ENCODE measurements at places on chromosomes 4 and X.

- DNase-seq = peak; percentile 54
These were observed 190.5 kb downstream of the RRAGB start for GRCh38 chrX:55907968-55908607.

GRCh38 chr4:31100536-31100935 is 380.4 kb downstream of the PCDH7 start:
- DNase-seq = no peak

DNA sequence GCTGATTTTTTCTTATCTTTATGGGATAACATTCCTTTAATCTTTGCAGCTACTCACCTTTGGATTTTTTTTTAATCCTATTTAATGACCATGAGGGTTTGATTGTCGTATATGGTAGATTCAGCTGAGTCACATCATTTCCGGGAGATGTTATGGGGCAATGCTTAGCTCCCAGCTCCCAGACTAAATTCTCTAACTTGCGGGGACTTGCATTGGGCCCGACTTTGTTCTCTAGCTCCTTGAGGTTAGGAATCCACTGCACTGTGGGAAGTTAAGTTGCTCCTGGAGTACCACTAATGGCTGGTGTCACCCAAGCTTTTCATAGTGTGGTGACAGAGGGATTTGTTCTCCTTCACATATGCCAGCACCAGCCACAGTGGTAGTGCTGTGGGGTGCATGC is 287.4 kb downstream of the TECRL start:
- no peak for DNase-seq

DNA sequence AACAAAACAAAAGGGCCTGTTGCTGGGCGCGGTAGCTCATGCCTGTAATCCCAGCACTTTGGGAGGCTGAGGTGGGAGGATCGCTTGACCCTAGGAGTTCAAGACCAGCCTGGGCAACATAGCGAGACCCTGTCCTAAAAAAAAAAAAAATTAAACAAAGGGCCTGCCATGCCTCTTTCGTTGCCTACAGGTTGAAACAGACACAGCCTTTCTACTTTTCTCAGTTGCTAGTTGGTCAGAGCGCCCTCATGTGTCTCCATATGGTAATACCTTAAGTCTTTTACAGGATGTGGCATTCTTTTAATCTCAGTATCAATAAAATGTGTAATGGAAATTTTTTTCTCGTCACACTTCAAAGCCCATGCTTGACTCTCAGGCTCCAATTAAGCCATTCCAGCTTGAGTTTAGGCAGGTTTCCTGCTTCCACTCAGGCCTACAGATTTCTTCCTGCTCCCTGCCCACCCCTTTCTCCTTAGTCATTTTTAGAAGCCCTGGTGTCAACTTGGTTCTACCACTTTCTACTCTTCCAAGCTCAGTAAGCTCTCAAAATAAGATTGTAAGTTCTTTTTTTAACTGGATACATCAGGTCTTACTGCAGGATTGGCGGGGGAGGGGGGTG is 4.6 kb upstream of the SOWAHD start:
- peak; percentile 79 for DNase-seq

- DNase-seq = no peak
These were observed 282.0 kb downstream of the ARHGAP24 start for GRCh38 chr4:85756938-85757337.

DNA sequence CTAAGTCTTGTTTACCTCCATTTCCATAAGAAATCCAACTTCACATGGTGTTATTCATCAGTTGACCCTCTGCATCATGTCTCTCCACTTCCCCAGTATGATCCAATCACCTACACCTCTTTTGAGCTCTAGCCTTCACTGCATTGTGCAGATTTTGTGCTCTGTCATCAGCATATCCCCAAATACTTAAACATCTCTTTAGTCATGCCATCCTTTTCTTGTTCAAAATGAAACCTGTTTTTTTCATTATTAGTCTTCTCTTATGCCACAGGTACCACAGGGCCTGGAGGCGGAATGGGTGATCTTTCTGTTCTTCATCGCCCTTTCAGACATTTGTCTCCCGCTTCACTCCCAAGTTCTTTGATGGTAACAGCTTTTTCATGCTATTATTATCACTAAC is 382.7 kb upstream of the GALNTL6 start:
- DNase-seq = peak; percentile 37

DNA sequence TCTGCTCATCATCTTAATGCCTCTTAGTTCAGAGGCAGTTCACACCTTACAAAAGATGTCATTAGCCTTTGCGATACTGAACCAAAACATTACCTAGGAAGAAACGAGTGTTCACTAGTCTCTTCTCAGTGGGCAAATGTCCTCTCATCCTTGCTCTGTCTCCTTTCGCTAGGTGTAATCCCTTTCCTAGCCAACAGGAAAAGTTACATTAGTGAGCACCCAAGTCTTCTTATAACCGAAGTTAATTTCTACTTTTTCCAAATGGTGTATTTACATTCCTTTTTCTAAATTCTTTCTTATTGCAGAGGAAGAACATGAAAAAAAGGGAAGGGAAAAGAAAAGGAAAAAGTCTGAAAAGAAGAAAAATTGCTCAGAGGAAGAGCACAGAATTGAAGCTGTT is 46.9 kb downstream of the SMIM31 start:
- no peak for DNase-seq

- no peak for DNase-seq
These were observed 284.1 kb downstream of the CHIC1 start for GRCh38 chrX:73847100-73847499.

DNA sequence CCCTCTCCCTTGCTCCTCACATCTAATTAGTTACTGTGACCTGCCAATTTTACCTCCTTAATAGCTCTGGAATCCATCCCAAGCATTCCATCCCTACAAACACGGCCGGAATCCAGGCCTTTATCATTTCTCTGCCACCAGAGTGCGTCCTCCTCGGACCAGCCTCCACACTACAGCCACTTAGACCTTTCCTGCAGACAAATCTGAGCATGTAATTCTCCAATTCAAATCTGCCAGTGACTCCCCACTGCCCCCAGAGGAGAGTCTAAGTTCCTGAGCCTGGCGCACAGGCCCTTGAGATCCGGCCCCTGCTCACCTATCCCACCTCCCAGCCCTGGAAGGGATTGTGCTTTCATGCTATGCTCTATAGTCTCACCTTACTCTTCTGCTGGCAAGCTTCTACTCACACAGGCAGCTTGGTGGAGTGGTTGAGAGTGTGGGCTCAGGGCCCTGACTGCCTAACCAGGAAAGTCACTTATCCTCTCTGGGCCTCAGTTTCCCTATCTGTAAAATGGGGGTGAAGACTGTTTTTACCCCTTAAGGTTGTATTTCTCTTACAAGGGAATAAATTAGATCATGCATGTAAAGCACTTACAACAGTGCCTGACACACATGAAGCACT is 31.2 kb downstream of the PJA1 start:
- no peak for DNase-seq

- DNase-seq = no peak
These were observed 222.0 kb downstream of the SPRY1 start for GRCh38 chr4:123618606-123619005.

GRCh38 chr4:10605746-10606482 is 78.7 kb downstream of the CLNK start:
- DNase-seq = no peak

DNA sequence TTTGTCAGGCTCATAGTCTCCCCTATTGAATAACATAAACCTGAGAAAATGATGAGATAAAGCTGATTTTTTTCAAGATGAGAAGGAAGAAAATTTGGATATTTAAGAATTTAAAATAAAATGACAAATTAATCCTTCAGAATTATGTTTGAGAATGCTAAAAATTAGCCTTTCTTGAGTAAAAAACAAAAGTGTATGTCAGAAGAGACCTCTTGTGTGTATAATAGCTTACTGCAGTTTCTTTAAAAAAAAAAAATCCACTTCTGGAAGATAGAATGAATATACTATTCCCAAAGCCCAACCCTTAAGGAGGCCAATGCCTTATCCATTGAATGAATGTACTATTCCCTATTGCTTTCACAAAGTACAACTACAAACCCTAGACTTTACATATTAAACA is 281.8 kb downstream of the RAPGEF2 start:
- DNase-seq = no peak

- DNase-seq = no peak
These were observed 706.5 kb downstream of the CCSER1 start for GRCh38 chr4:90833706-90834105.

GRCh38 chrX:124401696-124402095 is 55.3 kb downstream of the SH2D1A start:
- DNase-seq = no peak

GRCh38 chr4:147820975-147821374 is 89.1 kb downstream of the ARHGAP10 start:
- DNase-seq = no peak

DNA sequence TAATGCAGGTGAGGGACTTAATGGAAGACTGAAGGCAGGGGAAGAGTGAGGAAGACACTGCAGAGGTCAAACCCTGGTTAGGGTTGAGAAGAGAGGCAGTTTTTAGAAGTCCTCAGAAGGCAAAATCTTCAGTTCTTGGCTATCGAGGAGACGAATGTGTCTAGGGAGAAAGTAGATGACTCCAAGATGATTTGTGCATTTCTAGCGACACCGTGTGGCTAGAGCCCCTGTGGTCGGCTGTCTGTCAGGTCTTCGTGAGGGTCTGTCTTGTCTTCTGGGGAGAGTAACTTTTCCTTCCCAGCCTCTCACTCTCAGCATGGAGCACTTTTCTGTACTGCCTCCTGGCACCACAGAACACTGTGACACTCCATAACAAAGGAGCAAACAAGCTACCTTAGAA is 458.1 kb downstream of the STIM2 start:
- peak; percentile 26 for DNase-seq

DNA sequence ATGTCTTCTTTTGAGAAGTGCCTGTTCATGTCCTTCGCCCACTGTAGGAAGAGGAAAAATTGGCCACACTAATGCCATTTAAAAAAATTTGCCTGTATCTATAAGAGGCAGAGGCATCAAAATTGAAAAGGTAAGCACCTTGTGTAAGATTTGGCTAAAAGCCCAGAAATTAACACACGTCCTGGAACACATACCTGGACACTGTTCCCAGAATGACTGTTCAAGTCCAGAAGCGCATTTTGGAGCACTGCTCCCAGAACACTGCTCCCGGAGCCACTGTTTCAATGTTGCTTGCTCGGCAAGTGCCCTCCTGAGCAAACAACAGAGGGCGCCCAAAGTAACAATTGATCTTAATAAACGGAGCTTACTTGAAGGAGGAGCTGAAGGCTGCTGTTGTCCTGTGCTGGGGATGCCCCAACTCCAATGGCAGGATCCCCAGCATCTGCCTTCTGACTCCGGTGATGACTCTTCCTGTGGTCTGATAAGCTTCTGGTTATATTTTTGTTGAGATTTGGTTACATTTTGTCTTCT is 1958.6 kb downstream of the C4orf33 start:
- DNase-seq = no peak

- DNase-seq = no peak
These were observed 366.5 kb upstream of the LCORL start for GRCh38 chr4:18388039-18388438.

DNA sequence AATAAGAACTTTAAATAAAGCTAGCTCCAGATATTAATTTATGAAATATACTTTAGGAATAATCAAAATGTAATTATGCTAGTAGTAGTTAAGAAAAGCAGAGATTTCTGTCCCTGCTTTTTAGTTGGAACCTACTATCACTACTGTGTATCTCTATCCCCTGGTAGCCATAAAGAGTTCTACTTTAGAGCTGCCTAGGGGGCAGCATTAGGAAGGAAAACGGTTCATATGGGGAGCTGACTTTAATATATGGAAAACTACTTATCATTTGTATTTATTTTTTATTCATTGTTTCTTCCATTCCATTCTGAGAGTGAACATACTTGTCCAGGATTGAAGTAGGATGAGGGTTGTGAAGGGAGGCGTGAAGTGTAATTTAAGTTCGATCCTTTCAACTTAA is 40.9 kb downstream of the CPEB2 start:
- DNase-seq = no peak

- DNase-seq = peak; percentile 8
These were observed 85.0 kb upstream of the TENT5D start for GRCh38 chrX:80335062-80335830.

DNA sequence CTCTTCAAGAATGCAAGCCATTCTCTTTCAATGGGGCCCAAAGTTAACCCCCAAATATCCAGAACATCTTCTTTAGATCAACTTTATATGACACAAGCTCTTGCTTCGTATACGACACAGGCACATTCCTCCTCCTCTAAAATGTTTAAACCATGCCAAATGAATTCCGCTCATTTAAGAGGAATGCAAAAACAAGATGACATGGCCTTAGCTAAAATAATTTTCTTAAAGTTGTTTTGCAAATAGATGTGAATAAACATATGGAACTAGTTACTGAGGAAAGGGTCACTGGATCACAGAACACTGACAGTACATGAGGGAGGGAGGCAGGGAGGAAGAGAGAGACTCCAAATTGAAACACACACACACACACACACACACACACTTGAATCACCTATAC is 97.4 kb downstream of the RASL11B start:
- no peak for DNase-seq

DNA sequence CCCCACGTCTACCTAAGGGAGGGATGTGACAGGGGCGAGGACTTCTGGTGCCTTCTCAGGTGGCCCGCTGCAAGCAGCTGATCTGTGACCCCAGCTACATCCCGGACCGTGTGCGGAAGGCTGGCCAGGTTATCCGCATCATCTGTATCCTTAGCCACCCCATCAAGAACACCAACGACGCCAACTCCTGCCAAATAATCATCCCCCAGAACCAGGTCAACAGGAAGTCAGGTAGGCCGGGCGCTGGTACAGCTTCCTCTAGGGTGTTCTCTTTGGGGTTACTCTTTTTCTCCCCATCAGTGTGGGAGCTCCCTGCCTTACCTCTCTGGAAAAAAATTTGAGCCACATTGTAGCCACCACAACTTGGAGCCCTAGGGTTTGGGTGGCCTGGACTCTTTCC is 2.4 kb upstream of the FAM50A start:
- DNase-seq = no peak

DNA sequence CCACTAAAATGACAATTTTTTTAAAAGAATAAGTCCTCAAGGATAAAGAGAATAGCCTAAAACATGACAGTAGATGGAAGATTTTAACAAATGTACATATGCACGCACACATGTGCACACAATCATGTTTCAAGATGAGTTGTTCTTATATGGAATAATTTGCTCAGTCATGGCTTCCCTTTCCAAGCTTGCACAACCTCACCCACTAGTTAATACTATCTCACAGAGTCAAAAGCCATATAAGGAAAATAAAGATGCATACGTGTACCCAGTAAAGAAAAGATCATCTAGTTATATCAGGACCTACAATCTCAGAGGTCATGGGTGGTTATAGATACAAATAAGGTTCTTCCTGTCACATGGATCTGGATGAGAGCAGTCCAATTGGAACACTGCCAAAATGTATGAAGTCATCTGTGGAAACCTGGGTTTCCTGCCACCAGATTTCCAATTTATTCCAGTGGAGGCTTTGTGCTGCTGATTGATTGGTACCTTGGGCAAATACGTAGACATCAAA is 56.1 kb downstream of the FAM13A start:
- no peak for DNase-seq
